ENCODE measurements at places on chromosomes 6 and 20. TPM values are rescaled to one million over a fixed set of nuclear protein-coding genes. Genes with fewer than 3 reads are reported as not detected.

The RIMS1 gene
- total RNA-seq, result 2.3 TPM

The CCR6 gene
- not detected for total RNA-seq

The TCFL5 gene
- total RNA-seq, result 19.5 TPM

The PLA2G7 gene
- total RNA-seq, result not detected

The LGSN gene
- 0.07 TPM for total RNA-seq

The HLA-DRB5 gene
- not detected for total RNA-seq

The TCP11 gene
- total RNA-seq, result 0.07 TPM

The FERMT1 gene
- 6.4 TPM for total RNA-seq

The OR2H2 gene
- total RNA-seq, result not detected

The FOXC1 gene
- total RNA-seq, result 8.2 TPM

The KIF6 gene
- total RNA-seq, result 0.33 TPM

The COL21A1 gene
- 23.1 TPM for total RNA-seq

The KCNK16 gene
- total RNA-seq, result not detected

The TIAM2 gene
- 5.0 TPM for total RNA-seq

The BPIFB2 gene
- total RNA-seq, result not detected

The STXBP5 gene
- 81.3 TPM for total RNA-seq

The SFTA2 gene
- total RNA-seq, result not detected

The ASIP gene
- total RNA-seq, result not detected

The PTCHD4 gene
- 4.4 TPM for total RNA-seq

The GABRR1 gene
- total RNA-seq, result not detected
